ENCODE measurements at places on chromosomes 2 and 18.

DNA sequence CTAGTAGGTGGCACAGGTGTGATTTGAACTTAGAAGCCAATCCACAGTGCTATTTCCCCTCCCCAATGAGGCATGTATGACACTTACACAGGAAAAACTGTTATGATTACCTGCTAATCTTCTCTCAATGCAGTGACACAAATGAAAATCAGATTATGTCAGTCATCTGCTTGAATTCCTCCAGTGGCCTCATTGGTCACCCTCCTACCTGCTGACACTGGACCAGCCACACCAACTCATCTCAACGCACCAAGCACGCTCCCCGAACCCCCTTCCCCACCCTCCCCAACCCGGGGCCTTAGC, 82.2 kb upstream of the SEC11C start:
- DNase-seq, result no peak

- no peak for DNase-seq
These were observed 37.3 kb downstream of the COL4A3 start for GRCh38 chr2:227201771-227202170.

GRCh38 chr2:182259629-182260150, 167.1 kb downstream of the PDE1A start:
- DNase-seq, result no peak

DNA sequence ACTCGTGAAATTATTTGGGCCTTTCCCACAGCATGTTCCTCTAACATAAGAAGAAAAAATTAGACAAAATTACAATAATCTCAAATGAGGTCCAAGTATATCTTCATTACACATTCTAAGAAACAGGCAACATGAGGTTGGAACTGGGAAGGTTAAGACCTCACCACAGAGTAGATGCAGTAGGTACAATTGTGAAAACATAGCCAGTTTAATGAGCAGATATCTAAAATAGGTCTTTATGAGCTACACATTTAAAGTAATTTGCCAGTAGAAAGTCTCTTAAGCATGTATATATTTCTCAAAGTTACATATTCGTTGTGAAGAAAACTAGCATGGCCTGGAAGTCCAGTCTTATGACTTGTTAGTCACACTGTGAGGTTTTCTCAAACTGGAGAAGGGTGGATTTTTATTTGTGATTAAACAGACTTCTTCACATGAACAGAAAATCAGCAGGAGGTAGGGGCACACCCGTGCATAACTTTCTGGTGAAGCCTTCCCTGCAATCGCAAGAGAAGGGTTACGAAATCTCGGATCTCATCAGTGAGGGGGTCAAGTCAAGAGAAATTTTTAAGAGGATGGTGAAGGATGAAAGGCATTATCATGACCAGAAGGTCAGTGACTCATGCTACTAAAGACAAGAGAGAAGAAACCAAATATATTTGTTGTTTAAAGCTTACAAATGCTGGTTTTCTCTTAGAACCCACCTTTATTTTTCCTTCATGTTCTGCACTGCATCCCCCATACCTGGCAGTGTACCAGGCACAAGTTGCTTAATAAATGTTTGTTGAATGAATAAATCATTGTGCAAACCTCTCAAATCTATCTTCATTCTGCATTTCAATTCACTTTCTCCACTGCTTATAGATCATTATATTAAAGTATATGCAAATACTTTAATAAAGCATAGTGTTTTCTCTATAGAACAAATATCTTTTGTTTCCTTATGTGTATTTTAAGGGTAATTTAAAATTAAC, 5.1 kb upstream of the RAB27B start:
- no peak for DNase-seq

GRCh38 chr2:113200236-113200635, 26.5 kb downstream of the PSD4 start:
- DNase-seq, result no peak

DNA sequence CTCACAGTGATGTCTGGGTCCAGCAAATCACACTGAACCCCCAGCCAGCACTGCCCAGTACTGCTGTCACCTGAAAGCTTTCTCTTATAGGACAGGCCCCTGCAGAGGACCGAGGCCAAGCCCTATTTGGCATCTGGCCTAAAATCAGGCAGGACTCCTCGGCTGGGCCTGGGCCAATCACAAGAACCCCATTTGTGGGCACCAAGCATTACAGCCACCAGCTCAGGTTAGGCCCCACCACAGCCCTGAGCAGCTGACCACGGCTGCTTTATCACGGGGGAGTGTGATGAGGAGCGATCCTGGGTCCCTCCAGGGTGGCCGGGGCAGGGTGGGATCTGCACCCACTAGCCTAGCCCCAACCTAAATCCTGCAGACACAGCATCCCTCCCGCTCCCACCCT, 8.2 kb downstream of the BIN1 start:
- DNase-seq, result no peak

- DNase-seq, result no peak
These were observed at the start of gene CTNNA2 for GRCh38 chr2:79512442-79513401. TSS of gene CTNNA2 (plus strand) at chr2:79513051.
